ENCODE measurements at places on chromosomes 4 and X. TPM values are rescaled to one million over a fixed set of nuclear protein-coding genes. Genes with fewer than 3 reads are reported as not detected.
A peak's percentile ranks its signal among the peaks of the same experiment; 100 is the strongest.

- no peaks in the 10 kb centered on the region for H3K36me3 ChIP-seq
- H3K27me3 ChIP-seq, result no peaks in the 10 kb centered on the region
- H3K4me1 ChIP-seq, result no peaks in the 10 kb centered on the region
- no peak for DNase-seq
Observed at GRCh38 chr4:22546299-22546698, 30.4 kb upstream of the ADGRA3 start.

GRCh38 chr4:182875453-182876405 is 41.5 kb downstream of the DCTD start:
- H3K27me3 ChIP-seq, result no peaks in the 10 kb centered on the region
- no peak overlapping the region for H3K4me3 ChIP-seq
- H3K36me3 ChIP-seq, result no peaks in the 10 kb centered on the region
- no peak overlapping the region for H3K27ac ChIP-seq

GRCh38 chr4:55336138-55337034 is 9.7 kb upstream of the SRD5A3 start:
- H3K4me3 ChIP-seq, result no peak overlapping the region
- no peaks in the 10 kb centered on the region for H3K4me1 ChIP-seq
- no peaks in the 10 kb centered on the region for H3K36me3 ChIP-seq
- no peaks in the 10 kb centered on the region for H3K27me3 ChIP-seq
- no peak for DNase-seq

DNA sequence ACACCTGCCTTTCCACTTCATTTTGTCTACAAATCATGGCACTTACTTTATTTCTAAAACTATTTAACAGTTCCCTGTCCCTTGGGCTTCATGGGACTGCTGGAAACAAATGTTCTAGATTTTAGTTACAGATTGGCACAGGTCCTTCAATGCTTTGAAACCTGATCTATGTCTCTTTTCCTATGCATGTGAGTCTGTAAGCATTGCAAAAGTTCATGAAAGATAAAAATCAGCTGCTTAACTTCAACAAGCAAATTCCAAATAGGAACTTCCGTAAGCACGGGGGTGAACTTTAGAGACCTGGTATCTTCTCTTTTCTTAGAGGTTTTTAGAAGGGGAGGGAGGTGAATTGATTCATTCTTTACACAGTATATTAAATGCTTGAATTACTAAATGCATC is 9.5 kb downstream of the LGI2 start:
- no peaks in the 10 kb centered on the region for H3K36me3 ChIP-seq
- DNase-seq, result no peak
- H3K4me3 ChIP-seq, result no peak overlapping the region
- H3K4me1 ChIP-seq, result no peaks in the 10 kb centered on the region

- peak overlapping the region; percentile 16 for H3K4me3 ChIP-seq
- no peaks in the 10 kb centered on the region for H3K27me3 ChIP-seq
- DNase-seq, result no peak
- no peak overlapping the region for H3K27ac ChIP-seq
- H3K36me3 ChIP-seq, result no peaks in the 10 kb centered on the region
Observed at GRCh38 chr4:42282081-42282901, 115.0 kb upstream of the SHISA3 start.

Gene SLIT2
- 181 TPM for total RNA-seq

Gene ACE2
- total RNA-seq, result 3.4 TPM
